ENCODE measurements at places on chromosomes 2 and 18. TPM values are rescaled to one million over a fixed set of nuclear protein-coding genes. Genes with fewer than 3 reads are reported as not detected.

- no peak for DNase-seq
These were observed 11.9 kb upstream of the ARHGAP25 start for GRCh38 chr2:68722712-68723111.

The SERPINB12 gene
- total RNA-seq: not detected

- DNase-seq: no peak
These were observed 1.3 kb downstream of the GORASP2 start for GRCh38 chr2:170930131-170930990.

The EMX1 gene
- not detected for total RNA-seq

The EDAR gene
- total RNA-seq: 0.11 TPM

- no peak for DNase-seq
These were observed 553.8 kb downstream of the EPHA4 start for GRCh38 chr2:221018262-221018661.

- no peak for DNase-seq
These were observed 117.4 kb upstream of the ITGB6 start for GRCh38 chr2:160317181-160318099.

DNA sequence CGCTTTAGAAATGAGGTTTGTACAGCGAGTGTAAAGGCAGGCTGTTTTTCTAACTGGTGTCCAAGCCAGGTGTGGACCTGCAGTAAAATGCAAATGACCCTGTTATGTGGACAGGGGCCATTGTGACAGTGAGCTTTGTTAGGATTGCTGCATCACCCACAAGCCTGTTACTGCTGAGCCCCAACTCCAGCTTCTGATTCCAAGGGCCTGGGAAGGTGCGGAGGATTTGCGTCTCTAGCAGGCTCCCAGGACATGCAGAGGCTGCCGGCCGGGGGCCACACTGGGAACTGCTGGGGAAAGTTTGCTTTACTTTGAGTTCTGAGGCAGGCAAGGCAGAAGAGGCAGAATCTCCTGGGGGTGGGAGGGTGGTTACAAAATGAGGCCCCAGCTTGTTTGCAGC, 164.1 kb downstream of the GLI2 start:
- no peak for DNase-seq

- DNase-seq: no peak
These were observed 91.9 kb upstream of the RASGRP3 start for GRCh38 chr2:33384599-33384961.

GRCh38 chr2:96838345-96839292, 5.2 kb downstream of the ANKRD23 start:
- DNase-seq: no peak

The UGT1A10 gene
- total RNA-seq: not detected

DNA sequence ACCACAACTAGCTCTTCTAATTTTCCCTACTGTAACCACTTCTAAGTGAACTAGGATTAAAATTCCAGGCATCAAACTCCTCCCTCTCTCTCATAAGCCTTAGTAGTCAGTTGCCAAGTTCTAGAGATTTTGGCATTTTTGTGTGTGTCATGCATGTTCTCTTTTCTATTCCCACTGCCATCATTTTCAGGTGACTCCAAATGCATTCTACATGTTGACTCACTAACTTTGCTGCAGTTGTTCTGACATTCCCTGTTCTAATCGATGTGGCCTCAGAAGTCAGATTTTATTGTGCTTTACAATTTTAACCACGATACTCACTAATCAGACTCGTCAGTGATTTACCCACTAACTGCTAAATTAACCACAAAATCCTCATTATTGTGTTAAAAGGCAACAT, 13.3 kb downstream of the DSC1 start:
- DNase-seq: no peak

The TMEM200C gene
- 0.24 TPM for total RNA-seq

- DNase-seq: no peak
These were observed 292.1 kb downstream of the EXOC6B start for GRCh38 chr2:72533765-72534164.

DNA sequence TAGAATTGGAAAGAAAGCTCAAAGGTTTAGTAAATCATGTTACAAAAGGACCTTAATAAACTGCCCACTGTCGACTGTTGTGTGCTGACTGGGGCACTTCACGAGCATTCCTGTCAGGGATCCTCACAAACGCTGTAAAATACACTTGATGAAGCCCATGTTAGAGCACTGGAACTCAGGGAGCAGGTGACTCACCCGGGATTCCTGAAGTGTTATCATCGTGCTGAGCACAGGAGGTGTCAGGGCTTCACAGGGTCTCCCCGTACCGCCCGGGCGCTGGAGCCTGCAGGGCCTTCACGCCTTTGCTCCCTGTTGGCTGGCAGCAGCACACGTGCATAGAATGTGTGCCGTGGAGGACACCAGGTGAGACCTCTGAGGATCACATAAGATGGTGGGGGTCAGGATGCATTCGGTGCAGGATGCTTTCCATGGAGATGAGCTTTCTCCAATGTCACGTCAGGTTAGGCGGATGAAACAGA, 187.3 kb downstream of the SNTG2 start:
- DNase-seq: no peak

The COPS9 gene
- 206 TPM for total RNA-seq

GRCh38 chr18:79855147-79855933, 57.6 kb downstream of the KCNG2 start:
- no peak for DNase-seq

- no peak for DNase-seq
These were observed 114.5 kb downstream of the METTL8 start for GRCh38 chr2:171319164-171319810.

DNA sequence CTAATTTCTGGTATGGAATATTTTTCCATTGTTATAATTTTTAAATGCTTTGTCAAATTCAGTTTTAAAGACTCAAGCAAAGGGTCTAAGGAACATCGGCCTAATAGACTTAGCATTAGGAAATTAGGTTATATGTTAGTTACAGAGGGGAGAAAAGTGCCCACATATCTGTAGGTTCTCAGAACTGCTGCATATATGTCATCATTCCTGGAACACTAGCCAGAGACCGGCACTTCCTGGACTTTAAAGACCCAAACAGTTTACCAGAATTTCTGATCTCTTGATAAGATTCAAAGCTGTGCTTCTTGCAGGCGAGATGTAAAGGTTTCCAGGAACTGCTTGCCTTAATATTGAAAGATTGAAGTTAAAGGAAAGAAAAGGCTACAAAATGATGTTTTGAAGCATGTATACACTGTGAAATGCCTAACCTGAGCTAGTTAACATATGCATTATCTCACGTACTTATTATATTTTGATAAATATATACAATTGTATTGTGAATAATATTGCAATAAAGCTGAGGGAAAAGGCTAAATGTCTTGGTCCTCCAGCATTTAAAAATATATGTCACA, 993.6 kb downstream of the LRP1B start:
- DNase-seq: no peak

GRCh38 chr2:174492963-174493431, 6.2 kb upstream of the GPR155 start:
- DNase-seq: no peak

- no peak for DNase-seq
These were observed at the start of gene NCK2 for GRCh38 chr2:105744909-105745853. Gene NCK2 (plus strand): TSS chr2:105744912. CDS start chr2:105855064, 110,152 bp downstream.

DNA sequence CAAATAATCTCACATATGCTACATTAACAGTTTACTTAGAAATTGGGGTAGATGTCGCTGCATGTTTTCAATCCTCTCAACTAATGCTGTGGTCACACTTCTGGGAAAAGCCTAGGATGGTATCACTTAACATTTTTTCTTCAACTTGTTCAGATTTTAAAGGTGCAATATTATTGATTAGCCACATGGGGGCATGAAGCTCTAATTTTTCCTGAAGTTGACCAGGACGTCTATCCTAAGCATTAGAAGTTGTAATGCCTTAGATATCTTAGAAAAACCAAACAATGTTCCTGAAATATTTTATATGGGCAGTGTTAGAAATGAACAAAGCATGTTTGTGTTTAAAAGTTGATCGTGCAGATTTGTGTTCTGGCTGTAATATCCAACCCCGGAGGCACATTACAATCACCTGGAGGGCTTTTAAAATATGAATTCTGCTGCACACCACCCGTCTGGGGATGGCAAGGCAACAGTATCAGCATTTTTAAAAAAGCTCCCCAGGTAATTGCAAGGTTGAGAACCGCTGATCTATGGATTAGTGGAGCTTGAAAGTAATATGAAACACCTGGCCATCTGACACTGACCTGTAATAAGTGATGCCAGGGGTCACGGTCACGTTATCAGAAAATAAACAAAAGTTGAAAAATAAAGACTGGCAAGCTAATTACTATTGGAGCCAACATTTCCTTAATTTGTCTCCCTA, 100.5 kb upstream of the LMAN1 start:
- DNase-seq: no peak

All from Right ventricle myocardium superior (tissue), 1 donor.